ENCODE measurements at places on chromosomes 1 and 21.

DNA sequence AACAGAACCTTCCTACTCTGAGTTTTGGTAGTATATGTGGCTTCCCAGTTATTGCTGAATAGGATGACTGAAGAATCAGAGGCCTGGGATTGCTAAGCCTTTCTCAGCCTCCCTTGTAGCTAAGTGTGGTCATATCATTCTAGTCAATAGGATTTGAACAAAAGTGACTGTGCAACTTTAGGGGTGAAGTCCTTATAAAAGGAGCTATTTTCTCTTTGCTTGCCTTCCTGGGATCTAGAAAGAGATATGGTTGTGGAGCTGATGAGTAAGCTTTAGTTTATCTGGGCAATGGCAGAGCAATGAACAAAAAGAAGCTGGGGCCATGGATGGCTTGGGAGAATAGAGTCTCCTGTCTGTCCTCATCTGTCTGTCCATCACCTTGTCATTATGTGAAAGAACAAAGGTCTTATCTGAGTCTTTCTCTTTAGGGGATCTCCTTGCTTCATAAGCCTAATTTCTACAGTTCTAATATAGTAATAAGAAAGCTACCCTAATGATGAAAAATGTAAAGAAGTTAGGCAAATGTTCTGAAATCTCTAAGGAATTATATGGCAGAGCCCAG lies 91.5 kb downstream of the TENT5C start:
- DNase-seq = no peak

DNA sequence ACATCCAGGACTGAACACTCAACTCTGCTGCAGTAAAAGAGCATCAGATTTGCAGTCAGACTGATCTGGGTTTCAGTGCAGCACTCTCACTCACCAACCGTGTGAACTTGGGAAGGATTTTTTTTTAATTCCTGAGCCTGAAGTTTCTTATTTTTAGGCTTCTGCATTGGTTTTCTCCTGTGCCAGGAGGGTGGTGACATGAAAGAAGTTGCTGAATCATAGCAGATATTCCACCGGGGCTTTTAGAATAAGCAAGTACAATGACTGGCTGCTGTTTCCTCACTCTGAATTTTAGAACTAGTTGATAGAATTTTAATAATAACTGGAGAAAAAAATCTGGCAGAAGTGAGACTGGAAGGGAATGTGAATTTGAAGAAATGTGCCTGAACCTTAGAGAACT lies 11.6 kb downstream of the ADAM30 start:
- DNase-seq = no peak

GRCh38 chr21:25350056-25350455 lies 257.2 kb downstream of the MRPL39 start:
- DNase-seq = no peak

DNA sequence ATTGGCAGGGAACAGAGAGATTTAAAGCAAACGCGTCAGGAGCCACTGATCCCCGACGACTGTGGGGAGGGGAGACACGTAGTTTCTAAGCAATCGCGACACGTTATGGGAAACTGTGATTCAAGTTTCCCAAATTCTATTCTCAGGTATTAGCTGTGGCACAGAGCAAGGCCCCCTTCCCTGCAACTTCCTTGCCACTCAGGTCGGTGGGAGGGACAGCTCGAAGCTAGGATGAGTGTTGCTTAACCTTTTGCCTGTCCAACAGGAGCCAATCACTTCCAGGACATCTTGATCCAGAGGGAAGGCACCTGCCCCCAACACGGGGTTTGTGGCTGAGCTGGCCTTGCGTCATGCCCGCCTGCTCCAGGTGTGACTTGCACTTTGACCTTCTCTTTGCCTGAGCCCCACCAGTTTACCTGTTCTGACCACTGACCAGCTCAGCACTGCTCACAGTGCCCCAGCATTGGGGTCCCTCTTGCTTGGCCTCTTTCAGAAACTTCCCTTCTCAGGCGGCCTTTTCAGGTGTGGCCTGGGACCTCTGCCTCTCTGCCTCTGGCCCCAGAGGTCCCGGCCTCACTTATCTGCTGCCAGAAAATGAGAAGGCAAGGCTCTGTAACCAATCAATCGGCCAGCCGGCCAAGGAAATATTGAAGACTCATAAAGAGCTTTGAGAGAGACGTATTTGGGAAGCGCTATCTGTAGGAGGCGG lies 24.6 kb downstream of the TEX35 start:
- no peak for DNase-seq

DNA sequence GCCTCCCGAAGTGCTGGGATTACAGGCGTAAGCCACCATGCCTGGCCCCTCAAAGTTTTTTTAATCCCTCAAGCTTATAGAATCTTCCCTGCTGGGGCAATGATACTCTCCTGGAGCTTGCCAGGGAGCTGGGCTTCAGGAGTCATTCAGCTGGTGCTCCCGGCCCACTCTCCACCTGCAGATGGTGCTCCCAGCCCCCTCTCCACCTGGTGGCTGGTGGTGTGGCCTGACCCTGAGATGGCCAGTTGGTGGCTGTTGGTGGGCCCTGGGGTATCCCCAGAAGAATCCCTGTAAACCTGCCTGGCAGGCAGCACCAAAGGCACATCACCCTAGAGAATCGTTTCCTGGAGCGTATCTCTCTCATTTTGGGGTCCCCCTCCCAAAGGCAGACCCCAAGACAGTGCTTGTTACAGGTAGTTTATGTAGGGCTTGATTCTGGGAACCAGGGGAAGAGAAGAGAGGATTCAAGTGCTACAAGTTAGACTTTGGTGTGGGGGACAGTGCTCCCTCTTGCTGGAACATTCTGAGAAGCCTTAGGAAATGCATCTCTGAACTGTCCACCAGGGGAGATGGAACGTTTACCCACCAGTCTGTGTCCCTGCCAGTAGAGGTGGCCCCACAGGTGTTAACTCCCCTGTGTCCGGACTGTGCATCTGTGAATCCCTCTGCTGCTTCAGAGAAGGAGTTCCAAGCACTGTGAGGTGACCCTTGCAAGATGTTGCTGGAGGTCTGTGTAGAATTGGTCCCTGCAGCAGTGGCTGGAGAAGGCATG lies 29.1 kb upstream of the ACTL8 start:
- no peak for DNase-seq

GRCh38 chr1:230807561-230808280 lies 60.5 kb downstream of the CAPN9 start:
- no peak for DNase-seq

- DNase-seq = no peak
Measured at GRCh38 chr1:173042806-173043205, 7.9 kb downstream of the TNFSF18 start.

GRCh38 chr1:203199816-203200571 lies 13.5 kb upstream of the CHI3L1 start:
- DNase-seq = no peak

DNA sequence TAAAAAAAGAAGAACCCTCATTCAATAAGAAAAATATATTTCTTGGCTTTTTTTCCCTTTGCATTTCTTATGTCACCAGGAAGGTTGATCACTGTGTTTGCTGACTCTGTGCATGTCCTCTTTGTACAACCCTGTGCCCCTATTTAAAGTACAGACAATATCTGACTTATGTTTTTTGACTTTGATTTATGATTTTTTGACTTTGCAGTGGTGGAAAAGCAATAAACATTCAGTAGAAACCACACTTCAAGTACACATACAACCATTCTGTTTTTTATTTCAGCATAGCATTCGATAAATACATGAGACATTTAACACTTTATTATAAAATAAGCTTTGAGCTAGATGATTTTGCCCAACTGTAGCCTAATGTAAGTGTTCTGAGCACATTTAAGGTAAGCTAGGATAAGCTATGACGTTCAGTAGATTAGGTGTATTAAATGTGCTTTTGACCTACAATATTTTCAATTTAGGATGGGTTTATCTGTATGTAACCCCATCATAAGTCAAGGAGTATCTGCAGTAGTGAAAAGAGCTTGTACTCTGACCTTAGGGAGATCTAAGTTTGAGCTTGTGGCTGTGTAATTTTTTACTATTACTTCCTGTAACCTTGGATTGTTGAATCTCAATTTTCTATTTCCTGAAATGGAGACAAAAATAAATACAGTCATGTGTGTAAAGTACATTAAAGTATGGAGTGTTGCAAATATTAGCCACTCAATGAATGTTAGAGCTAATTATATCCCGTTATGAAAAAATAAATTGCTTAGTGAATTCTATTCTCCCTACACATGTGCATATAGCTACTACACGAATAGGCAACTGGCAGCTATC lies 1.2 kb downstream of the RNASEL start:
- no peak for DNase-seq

- no peak for DNase-seq
Measured at GRCh38 chr1:25356848-25357247, 18.7 kb downstream of the TMEM50A start.

DNA sequence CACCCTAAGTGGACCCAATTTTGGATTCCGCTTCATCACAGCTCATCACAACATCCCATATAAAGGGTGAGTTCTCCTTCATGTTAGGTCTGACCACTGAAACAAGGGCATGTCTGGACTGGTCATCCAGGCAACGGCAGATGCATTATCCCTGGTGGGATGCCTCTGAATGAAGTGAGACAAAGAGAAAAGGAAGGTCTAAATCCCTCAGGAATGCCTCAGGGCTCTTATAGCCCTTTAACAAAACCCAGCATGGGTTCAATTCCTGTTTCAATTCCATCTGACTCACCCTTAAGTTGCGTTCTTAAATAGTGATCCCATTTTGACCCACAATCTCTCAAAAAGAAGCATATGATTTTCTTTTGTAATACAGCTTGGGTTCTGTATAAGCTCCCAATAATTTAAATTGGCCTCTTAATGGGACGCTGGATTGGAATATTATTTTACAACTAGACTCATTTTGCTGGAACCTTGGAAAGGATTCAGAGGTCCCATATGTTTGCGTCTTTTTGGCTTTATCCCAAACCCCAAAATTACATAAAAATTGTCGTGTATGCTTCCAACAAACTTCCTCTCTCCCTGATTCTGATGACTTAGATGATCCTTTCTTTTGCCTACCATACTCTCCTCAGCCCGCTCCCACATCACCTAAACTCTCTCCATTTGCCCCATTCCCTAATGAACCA lies 287.4 kb upstream of the ZP4 start:
- no peak for DNase-seq

DNA sequence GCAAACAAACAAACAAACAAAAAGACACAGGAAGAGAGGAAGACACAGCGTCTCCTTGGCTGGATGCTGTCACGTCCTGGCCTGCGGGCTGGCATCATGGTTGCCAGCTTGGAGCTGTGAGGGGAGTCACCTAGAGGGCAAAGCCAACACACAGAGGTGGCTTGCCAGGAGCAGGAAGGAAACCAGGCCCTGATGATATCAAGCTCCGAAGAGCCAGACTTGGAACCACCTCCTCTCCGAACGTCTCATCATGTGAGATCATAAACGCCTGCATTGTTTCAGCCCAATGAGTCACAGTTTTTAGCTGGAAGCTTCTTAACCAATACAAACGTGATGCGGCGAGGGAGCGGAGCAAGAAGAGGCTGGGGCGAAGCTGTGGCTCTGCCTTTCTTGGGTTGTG lies 8.7 kb downstream of the PLA2G2D start:
- DNase-seq = no peak

DNA sequence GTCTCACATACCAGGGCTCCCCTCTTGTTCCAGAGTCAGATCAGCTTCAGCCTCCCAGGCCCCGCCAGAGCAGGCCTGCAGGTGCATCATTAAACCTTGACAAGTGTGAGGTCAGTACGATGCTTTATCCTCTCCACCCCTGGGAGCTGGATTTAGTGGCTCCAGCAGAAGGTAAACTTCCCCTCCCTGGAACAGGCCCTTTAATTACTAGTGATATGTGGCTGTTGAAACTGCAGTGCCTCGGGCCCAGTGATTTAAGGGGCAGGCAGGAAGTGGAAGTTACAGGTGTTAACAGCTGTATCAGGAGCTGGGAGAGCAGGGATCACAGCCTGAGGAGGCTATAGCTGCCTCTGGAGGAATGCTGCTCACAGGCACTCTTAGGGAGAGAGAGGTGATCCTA lies 132.4 kb upstream of the KLHDC7A start:
- DNase-seq = no peak

- DNase-seq = no peak
Measured at GRCh38 chr21:29419422-29419821, 120.7 kb downstream of the BACH1 start.

DNA sequence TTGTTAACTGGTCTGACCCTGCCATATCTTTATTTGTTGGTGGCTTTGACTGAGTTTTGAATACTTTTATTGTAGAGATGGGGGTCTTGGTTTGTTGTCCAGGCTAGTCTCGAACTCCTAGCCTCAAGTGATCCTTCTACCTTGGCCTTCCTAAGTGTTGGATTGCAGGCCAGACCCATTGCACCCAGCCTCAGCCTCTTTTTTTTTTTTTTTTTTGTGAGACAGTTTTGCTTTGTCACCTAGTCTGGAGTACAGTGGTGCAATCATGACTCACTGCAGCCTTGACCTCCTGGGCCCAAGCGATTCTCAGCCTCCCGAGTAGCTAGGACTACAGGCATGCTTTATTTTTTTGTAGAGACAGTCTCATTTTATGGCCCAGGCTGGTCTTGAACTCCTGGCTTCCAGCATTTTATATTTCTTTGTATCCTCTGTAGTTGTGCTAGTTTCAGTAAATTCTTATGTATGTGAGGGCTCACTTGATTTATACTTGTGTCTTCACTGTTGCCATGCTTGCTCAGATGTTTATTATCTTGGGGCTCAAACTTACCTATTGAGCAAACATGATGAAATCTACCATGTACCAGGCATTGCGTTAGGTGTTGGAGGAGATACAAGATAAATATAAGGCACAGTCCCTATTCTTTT lies 24.1 kb downstream of the THRAP3 start:
- DNase-seq = no peak

DNA sequence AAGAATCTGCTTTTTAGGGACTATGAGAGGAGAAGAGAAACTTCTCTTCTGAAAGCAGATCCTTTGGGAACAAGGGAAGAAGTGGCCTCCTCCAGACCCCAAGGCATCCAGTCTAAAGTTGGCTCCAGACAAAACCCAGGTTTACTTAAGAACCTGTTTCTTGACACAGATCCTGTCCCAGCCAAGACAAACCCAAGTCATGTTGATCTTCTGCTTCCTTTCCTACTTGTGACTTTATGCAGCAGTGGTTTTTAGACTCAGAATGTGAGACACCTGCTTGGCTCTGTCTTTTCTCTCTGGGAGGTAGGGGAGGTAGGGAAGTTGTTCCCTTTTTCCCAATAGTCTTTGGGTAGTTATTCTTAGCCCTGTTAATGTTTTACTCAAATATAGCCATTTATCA lies 38.3 kb downstream of the ELAPOR1 start:
- no peak for DNase-seq

DNA sequence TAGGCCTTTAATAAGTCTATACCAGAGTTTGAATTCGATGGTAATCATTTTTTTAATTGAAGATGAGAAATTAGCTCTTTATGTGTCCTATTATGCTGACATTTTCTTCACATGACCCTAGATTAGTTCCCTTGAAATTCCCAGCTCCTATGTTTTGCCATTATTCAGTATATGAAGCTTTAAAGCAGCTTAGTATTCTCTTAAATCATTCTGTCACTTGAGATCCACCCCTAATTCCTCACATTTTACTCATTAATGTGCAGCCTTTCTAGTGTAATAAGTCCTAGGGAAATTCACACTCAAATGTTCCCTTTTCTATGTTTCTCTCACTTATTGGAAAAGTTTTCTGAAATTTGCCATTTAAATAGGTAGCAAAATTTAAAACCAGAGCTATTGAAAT lies 704.5 kb upstream of the B3GALT2 start:
- no peak for DNase-seq

GRCh38 chr1:11982010-11982392 lies 1.8 kb downstream of the MFN2 start:
- DNase-seq = no peak

Measured in kidney epithelial cell (primary cell).